ENCODE measurements at places on chromosomes 2 and 18.

- ATAC-seq: no peak
Observed at GRCh38 chr2:115976916-115977315, 1534.5 kb downstream of the DPP10 start.

- ATAC-seq: no peak
Observed at GRCh38 chr18:63956755-63957154, 7.7 kb downstream of the HMSD start.

DNA sequence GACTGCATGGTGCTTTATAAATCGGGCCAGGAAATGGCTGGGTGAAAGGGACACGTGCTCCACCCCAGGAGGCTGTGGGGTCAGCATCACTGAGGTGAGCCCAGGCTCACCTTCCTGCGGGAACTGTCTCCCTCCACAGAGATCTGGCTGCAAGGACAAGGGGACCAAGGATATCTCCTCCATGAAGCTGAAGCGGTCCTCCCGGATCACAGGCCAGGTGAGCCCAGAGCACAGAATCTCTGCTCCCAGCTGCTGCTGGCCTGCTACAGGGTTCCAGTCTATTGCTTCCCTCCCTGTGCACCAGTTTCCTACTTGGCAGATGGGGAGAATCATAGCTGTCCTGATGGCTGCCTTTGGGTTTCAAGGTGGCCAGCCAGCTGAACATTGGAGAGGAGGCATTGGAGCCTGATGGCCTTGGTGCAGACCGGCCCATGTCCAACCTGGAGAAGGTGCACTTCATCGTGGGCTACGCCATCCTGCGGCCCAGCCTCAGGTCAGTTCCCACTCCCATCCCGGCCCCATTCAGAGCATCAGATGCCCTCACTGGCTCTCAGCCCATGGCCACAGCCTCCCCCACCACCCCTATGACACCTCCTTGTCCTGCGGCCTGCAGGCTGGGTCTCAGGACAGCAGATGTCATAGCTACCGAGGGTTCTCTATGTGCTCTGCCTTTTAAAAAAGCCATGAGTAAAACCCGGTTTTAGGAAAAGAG is 33.7 kb upstream of the GPR17 start:
- no peak for ATAC-seq

GRCh38 chr2:54814389-54815147 is 91.1 kb downstream of the EML6 start:
- ATAC-seq: no peak

DNA sequence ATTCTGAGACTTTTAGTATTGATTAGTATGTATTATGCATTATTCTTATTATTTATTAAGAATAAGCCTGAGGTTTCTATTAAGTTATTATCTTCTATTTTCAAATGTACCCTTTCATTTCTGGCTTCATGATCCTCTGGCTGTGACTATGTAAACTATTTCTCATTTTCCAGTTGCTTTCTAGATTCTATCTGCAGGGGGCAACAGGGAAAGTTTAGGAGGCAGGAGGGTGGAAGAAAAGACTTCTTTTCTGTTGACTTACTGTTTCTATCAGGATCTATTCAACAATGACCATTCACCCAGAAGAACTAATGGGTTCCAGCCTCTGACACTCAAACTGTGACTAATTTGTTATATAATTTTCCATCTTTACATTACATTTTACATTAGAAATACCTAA is 653.4 kb upstream of the FSHR start:
- no peak for ATAC-seq

Measured in SK-N-SH treated with all-trans-retinoic acid at 6 μM for 48 hours (cell line).